ENCODE measurements at places on chromosomes 7 and 10. TPM values are rescaled to one million over a fixed set of nuclear protein-coding genes. Genes with fewer than 3 reads are reported as not detected.

DNA sequence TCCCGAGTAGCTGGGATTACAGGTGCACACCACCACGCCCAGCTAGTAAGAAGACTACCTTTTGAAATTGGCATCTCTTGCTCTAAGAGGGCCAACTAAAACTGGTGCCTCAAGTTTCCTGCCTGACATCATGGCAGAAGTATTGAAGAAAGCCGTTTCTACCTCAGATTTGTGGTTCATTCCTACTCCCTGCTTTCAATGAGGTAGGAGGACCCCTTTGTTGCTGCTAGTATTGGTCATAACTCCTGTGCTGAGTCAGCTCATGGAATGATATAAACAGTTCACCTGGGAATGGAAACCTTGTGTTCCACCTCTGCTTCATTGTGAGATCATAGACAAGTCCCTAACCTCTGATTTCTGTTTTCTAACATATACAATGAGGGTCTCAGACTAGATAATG is 82.8 kb downstream of the CDK6 start:
- DNase-seq: no peak

The AKR1B1 gene
- 12.3 TPM for total RNA-seq

GRCh38 chr10:96230527-96230926 is 40.8 kb downstream of the BLNK start:
- no peak for DNase-seq

DNA sequence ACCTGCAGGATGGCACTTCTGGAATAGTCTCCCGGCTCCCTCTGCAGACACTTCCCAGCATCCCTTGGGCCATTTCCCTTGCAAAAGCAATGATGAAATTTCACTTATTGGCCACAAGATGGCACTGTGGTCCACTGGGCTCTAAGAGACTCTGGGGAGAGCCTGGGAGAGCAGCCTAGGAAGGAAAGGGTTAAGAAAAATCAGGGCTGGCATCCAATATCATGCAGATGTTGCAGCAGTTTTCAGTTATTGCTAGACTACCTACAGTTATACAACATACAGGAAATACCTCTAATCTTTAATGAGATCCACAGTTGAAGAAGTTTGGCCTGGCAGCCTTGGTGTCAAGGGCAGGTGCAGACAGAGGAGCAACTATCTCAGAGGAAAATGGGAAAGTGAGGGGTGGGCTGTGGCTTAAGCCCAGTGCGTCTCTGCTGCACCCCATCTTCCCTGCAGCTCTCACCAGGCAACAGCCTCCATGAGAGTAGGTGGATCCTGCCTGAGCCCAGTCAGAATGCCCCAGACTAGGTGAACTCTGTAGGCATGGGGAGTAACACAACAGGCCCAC is 100.2 kb upstream of the PRSS58 start:
- peak; percentile 81 for DNase-seq

The GOLGA7B gene
- total RNA-seq: under 0.01 TPM

DNA sequence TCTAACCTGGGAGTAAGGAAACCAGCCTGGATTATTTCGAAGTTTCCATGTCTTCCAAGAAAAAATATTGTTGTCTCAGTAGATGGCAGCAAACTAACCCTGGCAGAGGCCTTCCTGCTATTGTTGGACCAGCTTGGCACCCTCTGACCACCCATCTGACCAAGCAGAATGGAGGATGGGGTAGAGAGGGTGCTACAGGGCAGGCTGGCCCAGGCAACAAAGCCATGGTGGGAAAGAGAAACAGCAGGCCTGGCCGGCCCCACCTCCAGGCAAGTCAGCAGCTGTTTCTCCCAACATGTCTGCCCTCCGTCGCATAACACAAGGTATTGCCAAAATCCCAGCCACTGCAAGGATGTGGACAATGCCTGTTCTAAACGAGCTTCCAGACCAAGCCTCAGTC is 95.0 kb downstream of the FAM53B start:
- no peak for DNase-seq

- DNase-seq: no peak
Observed at GRCh38 chr10:68010426-68010940, 64.6 kb downstream of the HERC4 start.

DNA sequence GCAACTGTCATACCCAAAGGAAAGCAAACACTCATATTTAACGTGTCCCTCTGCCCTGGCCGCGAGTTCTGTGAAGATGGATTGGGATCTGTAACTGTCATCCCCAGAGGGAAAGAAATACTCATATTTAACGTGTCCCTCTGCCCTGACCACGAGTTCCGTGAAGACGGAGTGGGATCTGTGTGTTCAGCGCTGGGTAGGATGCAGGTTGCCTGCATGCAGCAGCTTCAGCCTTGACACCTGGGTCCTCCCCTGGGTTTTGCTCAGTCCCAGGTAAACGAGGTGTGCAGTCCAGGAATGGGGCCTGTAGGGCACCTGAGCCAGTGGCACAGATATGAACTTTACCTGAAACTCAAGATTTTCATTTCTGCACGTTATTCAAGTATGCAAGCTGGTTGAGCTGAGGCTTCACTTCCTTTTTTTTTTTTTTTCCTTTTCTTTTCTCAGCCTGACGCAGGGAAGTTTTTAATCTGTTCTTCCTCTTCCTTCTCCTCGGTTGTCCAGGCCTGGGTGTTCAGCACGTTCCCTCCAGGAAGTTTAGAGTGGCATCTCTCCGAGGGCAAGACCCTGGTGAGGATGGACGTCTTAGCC is 159.0 kb upstream of the SHH start:
- DNase-seq: no peak

DNA sequence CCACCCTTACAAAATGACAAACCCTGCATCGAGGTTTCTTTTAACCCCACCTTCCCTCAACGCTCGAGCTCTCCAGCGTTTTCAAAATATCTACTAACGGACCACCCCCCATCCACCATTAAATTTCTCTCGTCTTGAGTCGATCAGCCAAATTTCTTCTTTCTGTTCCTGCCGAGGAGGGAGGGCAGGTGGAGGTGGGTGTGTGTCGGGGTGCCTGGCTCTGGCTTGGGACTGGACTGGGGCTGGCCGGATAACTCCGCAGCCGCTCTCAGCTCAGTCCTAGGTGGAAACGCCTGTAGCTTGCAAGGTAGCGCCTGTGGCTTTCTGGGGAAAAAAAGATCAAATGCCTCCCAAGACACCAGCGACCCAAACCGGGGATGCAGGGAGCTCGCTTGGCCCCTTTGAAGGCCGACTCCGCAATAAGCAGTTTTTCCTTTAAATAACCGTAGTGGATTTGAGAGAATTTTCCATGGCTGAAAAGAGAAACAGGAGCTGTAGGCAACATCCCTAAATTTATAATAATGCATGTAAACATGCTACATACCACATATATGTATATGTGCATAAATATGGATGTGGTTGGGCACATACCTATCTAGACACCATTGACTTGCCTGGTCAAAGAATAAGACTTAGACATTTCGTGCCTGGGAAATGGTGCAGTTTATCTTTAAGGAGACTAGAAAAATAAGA is 1.9 kb upstream of the TMEM178B start:
- DNase-seq: no peak

DNA sequence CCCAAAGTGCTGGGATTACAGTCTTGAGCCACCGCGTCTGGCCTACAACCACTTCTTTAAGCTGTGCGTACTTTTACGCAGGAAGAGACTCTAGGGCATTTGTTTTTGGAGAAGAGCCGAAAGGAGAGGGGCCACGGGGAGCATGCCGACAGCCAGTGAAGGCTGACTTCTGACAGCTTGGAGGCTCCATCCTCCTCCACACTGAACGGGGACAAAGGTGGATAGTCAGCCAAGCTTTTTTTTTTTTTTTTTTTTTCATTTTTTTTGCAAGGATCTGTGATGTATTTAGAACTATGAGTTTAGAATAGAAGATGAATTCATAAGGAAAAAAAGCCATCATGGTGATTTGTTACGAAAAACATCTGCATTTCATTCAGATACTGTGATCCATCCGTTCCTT is 221.7 kb downstream of the ARHGAP21 start:
- DNase-seq: no peak

GRCh38 chr10:121553511-121554264 is 44.6 kb downstream of the FGFR2 start:
- DNase-seq: no peak

GRCh38 chr10:126270111-126270510 is 118.2 kb downstream of the ADAM12 start:
- no peak for DNase-seq

The ADIRF gene
- 10.1 TPM for total RNA-seq

- no peak for DNase-seq
Observed at GRCh38 chr7:101468546-101469275, 106.0 kb downstream of the COL26A1 start.

GRCh38 chr10:120827251-120827875 is 23.8 kb upstream of the WDR11 start:
- DNase-seq: no peak

GRCh38 chr10:26755443-26755903 is 58.0 kb downstream of the PDSS1 start:
- DNase-seq: no peak

The LGI1 gene
- total RNA-seq: not detected

DNA sequence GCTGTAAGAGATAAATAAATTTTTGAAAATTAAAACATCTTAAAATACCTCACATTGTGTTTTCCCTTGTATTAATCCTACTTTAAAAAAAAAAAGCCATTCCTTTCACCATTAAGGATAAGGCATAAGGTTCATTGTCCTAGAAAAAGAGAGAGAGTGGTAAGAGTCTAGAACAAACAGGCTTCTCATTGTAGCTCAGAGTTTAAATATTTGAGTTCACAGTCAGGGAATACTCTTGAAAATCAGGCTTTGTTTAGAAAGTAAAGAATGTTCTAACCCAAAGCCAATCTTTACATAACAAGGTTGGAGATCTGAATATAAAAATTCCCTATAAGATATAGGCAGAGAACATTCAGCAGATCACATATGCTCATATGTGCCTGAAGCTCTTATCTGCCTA is 40.2 kb upstream of the TES start:
- DNase-seq: no peak

The MMP21 gene
- 0.22 TPM for total RNA-seq

The INHBA gene
- total RNA-seq: 0.40 TPM

- DNase-seq: no peak
Observed at GRCh38 chr10:128522551-128523308, 396.5 kb upstream of the MKI67 start.

The GIMAP7 gene
- 104 TPM for total RNA-seq

DNA sequence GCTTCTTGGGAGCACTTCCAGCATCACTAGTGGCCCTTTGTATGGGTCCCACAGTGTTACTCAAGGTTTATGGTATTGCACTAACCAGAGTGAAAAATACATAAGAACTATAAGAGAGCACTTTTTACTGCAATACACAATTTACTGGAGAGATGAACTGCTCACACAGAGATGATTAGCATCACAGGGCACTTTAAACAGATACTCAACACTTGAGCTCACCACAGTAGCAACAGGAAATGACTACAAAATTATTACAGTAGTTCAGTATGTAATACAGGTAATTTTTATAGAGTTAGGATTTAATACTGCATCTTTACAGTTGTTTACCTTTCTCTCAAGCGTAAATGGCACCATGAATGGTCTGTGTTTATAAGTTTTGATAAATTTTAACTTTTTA is 68.2 kb upstream of the CDK1 start:
- no peak for DNase-seq

DNA sequence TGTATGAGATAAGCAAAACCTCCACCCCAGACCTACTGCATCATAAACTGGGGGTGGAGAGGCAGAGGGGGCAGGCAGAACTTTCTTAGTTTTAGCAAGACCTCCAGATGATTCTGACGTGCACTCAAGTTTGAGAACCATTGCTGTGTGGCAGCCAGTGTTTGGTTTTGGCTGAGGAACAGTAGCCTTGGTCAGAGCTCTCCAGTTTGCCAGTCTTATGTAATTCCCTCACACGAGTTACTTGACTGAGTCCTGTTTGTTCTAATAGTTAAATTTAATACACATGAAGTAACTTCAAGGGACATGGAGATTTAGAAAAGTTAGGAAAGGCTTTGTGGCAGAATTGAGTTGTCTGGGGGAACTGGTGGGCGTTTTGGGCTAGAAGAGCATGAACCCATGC is 38.5 kb downstream of the GARS1 start:
- no peak for DNase-seq

DNA sequence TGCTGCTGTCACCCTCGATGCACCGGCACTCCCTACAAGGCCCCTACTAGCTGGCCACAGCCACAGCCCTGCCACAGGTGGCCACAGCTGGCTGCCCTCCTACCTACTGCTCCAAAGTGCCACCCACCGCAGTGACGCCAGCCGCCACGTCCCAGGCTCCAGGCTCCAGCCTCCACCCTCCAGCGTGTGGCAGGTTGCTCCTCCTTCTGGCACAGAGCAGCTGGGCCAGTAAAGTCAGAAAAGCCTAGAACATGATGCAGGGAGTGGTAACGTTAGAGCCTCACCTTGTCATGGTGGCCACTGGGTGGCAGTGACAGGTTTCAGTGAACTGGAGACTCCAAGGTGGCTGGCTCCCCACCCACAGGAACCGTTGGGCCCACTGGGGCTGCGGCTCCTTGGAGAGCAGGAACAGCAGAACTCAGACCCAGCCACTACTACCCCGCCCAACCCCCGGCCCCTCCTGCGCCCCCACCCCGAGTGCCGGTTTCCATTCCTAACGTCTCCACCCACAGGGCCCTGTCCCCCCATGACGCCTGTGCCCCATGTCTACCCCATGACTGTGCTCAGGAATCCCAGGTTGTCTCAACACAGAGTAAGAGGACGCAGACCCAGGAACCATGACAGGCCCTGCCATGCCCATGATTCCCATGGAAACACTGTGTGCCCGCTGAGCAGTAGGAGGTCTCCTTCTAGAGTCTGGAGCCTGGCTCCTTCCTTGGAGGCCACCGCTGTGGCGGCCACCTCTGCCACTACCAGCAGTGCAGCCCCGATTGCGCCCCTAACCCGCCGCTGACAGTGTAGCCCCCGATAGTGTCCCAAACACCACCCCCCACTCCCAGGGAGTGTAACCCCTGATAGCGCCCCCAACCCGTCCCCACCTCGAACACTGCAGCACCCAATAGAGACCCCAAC is 52.3 kb upstream of the ZNF33B start:
- DNase-seq: no peak

GRCh38 chr10:72104472-72105097 is 16.2 kb upstream of the SPOCK2 start:
- no peak for DNase-seq

- no peak for DNase-seq
Observed at GRCh38 chr7:84073186-84073875, 121.3 kb downstream of the SEMA3A start.

DNA sequence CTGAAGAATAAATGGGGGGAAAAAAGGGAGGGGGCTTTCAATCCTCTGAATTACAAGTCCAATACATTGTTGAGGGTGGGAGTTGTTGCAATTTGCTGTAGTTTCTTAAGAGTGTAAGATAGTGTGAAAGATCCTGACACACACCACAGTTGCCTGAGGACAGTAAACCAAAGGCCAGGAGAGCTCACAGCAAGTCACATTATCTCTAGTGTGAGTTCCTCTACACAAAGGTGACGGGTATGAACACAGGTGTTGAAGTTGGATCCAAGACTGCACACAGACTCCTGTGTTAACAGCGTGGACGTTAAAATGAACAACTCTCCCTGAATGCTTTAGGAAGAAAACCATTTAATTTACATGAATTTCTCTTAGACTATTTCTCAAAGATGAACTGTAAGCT is 12.0 kb downstream of the LARP4B start:
- DNase-seq: no peak

All from lung microvascular endothelial cell (primary cell).